Right ventricle myocardium inferior (tissue), 1 donor: ENCODE measurements at places on chromosomes 11 and 22. TPM values are rescaled to one million over a fixed set of nuclear protein-coding genes. Genes with fewer than 3 reads are reported as not detected.

The METTL15 gene
- total RNA-seq: 9.4 TPM

The TOMM22 gene
- 66.3 TPM for total RNA-seq

The TPBGL gene
- total RNA-seq: 0.16 TPM

The RFPL1 gene
- total RNA-seq: not detected

The P4HA3 gene
- total RNA-seq: not detected

The MAP6 gene
- 5.2 TPM for total RNA-seq

The CCDC88B gene
- 7.7 TPM for total RNA-seq

The CWC15 gene
- 79.1 TPM for total RNA-seq

The USH1C gene
- total RNA-seq: not detected

The TAGLN gene
- 122 TPM for total RNA-seq

The ABTB2 gene
- 14.3 TPM for total RNA-seq

The FLRT1 gene
- total RNA-seq: 0.57 TPM

The MMP10 gene
- total RNA-seq: not detected

The COMMD9 gene
- 56.0 TPM for total RNA-seq

The SCUBE2 gene
- total RNA-seq: 1.3 TPM

The PHRF1 gene
- 16.6 TPM for total RNA-seq

The CLDN5 gene
- total RNA-seq: 29.9 TPM

The OR4D5 gene
- not detected for total RNA-seq
